ENCODE measurements at places on chromosomes 7 and 10.

DNA sequence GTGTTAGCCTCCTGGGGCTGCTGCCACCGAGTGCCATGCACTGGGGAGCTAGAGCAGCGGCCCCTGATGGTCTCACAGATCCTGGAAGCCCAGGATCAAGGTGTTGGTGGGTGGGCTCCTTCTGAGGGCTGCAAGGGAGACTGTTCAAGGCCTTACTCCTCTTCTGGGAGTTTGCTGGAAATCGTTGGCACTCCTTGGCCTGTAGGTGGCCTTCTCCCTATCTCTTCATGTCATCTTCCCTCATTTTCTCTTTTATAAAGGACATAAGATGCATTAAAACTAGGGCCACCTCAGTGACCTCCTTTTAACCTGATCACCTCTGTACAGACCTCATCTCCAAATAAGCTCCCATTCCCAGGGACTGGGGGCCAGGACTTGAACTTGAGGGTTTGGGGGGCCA, 27.0 kb upstream of the ZNF862 start:
- DNase-seq: peak; percentile 21

GRCh38 chr10:48805848-48806247, 121.2 kb downstream of the WDFY4 start:
- no peak for DNase-seq

DNA sequence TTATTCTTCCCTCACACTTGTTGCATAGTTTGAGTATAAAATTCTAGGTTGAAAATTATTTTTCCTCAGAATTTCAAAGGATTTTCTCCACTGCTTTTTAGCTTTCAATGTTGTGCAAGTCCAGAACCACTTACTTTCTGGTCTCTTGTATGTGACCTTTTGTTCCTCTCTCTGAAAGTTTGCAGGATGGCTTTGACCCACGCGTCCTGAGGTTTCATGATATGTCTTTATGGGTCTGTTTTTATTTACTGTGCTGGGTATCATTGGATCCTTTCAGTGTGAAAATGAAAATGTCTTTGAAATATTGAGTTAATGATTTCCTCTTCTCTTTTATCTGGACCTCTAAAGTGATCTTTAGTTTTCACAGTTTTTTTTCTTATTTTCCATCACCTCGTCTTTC, 38.5 kb downstream of the C1GALT1 start:
- no peak for DNase-seq

GRCh38 chr7:79822620-79823240, 311.9 kb upstream of the GNAI1 start:
- no peak for DNase-seq

DNA sequence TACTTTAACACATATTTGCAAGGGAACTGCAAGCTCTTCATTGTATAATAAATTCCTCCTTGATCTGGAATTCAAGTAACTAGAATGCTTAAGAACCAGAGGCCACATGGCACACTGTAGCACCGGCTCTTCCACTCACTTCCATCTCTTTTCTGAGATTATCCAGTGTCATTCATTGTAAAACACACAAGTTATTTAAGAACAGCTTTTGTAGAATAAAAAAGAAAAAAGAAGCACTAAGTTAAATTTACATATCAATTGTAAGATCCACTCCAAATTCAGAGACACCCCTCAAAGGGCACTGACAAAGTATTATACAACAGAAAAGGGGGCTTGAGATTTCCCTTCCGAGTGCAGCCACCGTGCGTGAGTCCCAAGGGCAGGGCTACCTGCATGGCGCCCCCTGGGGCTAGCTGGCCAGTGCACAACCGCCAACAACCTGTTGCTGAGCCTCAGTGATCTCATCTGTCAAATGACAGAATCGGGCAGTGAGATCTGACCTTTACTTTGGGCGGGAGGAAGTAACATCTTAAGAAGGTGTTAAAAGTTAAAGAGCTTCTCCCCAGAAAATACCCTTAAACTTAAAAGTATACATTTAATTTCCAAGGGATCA, 12.5 kb downstream of the GLI3 start:
- DNase-seq: no peak

DNA sequence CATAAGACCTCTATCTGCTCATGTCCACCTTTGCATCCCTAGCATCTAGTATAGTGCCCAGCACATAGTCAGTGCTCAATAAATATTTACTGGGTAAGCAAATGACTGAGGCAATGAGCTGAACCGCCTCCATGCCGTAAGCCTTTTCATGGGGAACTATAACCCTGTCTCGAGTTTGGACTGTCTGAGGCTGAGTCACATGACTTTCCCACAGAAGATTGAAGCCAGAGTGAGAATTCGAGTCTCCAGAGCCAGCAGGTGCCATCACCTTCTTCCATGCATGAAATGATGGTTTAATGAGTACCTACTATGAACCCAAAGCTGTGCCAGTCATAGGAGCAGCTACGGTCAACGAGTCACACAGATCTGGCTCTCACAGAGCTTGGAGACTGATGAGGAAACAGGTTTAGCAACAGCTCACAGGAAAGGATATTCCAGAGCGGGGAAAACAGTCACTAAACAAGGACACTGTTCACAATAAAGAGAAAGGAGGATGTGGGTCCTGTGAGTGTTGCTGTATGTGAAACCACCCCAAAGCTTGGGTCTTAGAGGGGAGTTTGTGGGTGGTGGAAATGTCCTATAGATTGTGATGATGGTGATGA, 75.2 kb downstream of the TEX36 start:
- no peak for DNase-seq

DNA sequence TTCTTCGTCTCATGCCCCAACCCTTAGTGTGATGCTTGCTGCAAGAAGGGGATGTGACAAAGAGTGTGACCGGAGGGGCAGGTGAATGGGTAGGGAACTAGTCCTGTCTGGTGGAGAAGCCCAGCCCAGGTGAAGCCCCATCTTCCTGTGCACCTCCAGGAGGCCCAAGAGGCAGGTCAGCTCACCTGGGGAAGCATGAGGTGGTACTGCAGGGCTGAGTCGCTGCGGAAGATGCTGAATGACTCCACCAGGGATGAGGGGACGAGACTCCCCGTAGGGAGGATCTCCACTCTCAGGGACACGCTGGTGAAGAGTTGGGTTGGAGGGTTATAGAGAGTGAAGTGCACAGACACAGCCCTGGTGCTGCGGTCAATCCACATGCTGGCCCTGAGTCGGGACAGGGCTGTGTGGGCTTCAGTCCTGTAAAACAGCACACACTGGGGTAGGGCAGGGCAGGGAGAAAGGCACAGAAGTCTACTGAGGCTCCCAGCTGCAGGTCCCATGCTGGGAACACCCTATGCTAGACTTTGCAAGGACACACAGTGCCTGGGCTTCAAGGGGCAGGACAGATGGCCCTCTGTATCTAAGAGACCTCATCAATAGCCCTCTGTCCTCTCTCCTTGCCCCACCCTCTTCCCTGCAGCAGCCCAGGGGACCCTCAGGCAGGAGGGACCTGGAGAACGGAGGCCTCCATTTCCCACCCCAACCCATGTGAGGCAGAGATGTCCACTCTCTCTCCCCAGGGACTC, 136.5 kb downstream of the PKD1L1 start:
- no peak for DNase-seq
